Activated naive CD4-positive, alpha-beta T cell treated with anti-CD3 and anti-CD28 coated beads, Interleukin-2, amount 50 U/mL, for 72 hours (primary cell): ENCODE measurements at places on chromosomes 3 and 15.

- no peak for DNase-seq
Measured at GRCh38 chr3:29324180-29324651, 43.3 kb downstream of the RBMS3 start.

GRCh38 chr3:105676621-105677300, 192.1 kb downstream of the CBLB start:
- DNase-seq, result peak; percentile 32

GRCh38 chr3:50450209-50450921, 53.1 kb downstream of the CACNA2D2 start:
- peak; percentile 88 for DNase-seq

DNA sequence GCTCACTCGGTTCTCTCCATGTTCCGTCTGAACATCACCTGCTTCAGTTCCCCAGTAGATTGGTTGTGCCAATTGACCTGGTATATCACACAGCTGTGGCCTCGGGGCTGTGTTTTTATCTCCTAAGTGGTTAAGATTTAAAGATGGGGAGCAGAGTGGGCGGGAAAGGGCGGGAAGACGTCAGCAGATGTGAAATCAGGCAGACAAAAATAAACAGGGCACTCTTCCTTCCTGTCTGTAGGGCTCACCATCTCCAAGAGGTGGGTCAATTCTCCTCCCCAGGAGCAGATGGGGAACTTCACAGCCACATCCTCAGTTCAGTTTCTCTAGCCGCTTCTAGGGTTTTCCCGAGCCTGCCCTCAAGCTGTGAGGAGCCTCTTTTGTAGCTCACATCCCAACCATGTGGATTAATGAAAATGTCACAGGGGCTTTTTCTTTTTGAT, 26.8 kb upstream of the LIMD1 start:
- peak; percentile 68 for DNase-seq

DNA sequence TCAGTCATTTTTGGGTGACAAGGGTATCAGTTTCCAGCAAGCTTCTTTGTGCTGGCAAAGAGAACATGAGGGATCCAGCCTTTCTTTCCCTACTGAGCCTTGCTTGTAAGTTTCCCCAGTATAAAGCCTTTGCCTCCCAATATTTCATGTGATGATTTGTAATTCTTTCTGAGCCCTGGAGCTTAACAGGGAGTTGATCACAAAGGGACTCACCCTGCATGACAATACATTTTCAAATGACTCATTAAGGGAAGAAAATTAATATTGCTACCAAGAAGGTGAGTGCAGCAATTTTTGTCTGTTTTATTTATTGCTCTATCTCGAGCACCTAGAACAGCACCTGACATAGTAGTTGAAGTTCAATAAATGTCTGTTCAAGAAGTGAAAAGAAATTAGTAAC, 27.7 kb downstream of the OXSM start:
- no peak for DNase-seq

GRCh38 chr3:87218560-87218959, 8.5 kb upstream of the CHMP2B start:
- no peak for DNase-seq

DNA sequence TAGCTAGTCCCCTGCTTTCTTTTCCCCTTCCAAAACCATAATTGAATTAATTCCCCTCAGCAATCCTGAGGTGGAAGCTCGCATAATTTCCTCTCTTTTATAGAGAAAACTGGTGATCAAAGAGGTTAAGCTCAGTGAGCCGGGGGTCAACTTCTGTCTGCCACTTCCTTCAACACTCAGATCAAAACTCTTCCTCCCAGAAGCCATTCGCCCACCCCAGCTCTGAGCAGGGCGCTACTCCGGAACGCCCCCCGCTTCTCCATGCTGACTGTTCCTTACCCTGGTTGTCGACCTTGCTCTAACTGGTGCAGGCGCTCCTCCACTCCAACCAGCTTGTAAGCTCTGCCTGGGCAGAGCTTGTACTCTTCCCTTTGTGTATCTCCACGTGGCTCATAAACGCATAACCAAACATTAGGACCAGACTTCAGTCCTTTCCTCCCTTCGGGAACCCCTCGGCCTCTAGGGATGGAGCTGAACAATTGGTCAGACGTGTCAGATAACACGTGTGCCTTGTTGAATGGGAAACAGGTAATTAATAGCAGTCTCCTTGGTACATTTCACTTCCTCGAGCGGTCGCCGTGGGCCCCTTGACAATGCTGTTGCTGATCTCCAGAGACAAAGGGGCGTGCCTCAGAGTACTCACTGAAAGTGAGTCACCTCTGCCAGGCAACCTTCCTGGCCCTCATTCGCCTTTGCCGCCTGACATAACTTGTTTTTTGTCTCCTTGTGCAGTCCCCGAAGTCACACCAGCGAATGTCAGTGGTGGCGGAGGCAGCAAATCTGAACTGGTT, 71.8 kb downstream of the IL5RA start:
- no peak for DNase-seq

DNA sequence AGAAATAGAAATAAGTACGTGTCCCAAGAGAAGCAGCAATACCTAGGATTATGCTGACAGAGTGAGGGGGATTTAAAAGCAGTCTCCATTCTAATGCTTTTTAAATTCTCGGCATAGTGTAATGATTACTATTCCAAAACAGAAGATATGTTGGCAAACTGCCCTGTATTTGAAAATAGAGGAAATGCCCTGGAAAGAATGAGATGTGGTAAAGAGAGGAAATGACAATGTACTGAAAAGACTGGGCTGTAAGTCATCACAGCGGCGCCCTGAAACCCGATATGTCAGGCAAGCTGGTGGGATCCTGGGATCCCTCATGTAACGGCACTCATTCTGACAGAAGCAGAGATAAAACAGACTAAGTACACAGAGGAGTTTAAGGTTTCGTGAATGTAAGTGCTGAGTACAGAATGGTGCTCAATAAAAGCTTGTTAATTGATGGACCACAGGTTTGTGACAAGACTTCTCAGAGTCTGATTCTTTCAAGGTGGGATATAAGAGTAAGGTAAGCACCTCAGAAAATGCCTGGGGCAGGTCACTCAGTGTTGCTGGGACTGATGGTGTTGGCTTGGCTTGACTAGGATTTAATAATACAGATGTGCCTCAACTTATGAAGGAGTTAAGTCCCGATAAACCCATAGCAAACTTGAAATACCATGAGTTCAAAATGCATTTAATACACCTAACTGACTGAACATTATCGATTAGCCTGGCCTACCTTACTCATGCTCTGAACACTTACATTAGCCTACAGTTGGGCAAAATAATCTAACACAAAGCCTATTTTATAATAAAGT, 91.4 kb downstream of the NFKBIZ start:
- DNase-seq, result no peak

DNA sequence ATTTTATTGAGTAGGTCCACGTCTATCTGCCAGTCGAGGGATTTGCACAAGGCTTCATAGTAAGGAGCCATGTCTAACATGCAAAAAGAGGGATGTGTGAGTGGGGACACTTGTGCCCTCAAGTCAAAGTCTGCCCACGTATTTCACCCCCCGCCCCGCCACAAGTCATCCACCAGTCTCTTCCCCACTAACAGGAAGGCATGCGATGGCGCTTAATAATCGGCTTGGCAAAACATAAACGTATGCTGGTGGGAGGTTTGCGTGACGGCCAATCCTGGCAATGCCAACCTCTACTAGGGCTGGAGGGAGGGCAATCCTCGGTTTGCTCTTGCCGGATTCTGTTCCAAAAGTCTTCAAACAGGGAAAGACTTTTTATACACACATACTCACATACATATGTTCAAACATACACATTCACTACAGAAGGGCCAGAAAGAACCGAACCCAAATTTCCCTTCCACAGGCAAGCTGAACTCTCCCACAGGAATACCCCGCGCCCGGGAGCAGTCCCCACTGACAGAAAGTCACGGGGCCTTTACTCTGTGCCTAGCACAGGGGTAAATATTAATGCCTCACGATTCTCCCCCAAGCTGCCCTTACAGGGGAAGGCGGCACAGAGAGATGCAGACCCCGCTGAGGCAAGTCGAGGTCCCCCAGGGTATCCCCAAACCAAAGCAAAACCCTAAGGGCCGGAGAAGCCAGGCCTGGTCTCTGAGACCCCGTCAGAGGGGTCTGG, 675 bp downstream of the PSMD6 start:
- DNase-seq, result no peak

GRCh38 chr3:124643453-124643852, 86.8 kb upstream of the UMPS start:
- no peak for DNase-seq

- DNase-seq, result no peak
Measured at GRCh38 chr3:174710612-174711011, 148.5 kb upstream of the NAALADL2 start.

DNA sequence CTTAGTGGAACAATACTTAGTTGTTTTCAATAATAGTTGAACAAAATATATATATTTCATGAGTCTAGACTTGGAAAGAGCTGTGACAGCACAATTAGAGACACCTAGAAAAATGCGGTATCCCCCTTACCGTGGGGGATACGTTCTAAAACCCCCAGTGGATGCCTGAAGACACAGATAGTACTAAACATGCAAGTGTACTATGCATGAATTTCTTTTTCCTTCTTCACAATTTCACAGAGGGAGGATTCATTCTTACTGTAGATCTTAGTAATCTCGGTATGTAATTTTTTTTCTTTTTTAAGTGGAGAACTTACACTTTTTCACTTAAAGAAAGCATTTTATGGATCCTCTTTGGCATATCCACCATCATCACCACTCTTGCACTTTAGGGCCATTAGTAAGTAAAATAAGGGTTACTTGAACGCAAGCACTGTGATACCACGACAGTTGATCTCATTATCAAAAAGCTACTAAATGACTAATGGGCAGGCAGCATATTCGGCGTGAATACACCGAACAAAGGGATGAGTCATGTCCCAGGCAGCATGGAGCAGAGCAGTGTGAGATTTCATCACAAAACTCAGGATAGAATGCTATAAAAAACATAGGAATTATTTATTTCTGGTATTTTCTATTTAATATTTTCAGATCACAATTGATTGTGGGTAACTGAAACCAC, 72.3 kb upstream of the ZNF280D start:
- DNase-seq, result peak; percentile 14

GRCh38 chr3:72272356-72272755, 487.4 kb upstream of the PROK2 start:
- DNase-seq, result no peak

GRCh38 chr15:65979837-65980236, 110.5 kb downstream of the RAB11A start:
- no peak for DNase-seq

DNA sequence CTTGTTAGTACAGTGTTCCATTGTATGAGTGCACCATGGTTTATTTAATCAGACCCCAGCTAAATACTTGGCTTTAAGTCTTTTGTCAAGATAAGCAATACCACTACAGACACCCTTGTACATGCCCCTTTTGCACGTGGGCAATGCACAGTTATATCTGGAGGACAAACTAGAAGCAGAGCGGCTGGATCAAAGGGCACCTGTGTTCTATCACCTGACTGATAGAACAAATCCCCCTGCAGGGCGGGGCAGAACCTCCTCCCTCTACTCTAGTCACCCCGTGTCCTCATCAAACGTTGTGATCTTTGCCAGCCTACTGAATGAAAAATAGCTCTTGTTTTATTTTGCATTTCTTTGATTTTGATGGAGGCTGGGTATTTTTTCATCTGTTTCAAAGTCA, 314.9 kb downstream of the TLE3 start:
- no peak for DNase-seq

GRCh38 chr3:30848087-30848779, 46.2 kb downstream of the GADL1 start:
- DNase-seq, result no peak

DNA sequence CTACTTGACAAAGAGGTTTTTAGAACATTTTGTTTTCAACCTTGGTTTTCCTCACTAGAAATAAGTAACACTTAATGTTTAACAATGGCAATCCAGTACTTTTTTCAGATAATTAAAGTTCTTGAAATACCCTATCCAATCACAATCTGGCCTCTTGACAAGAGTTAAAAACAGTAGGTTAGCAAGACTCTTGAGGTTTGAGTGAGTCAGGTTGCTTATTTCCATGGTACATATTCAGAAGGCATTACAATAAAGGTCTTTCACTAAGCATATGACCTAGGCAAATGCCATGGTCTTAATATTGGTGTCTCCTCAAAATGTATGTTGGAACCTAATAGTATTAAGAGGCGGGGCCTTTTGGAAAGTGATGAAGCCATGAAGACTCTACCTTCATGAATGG, 5.6 kb downstream of the SUCNR1 start:
- DNase-seq, result no peak

- DNase-seq, result no peak
Measured at GRCh38 chr3:79461129-79461792, 306.5 kb downstream of the ROBO1 start.

DNA sequence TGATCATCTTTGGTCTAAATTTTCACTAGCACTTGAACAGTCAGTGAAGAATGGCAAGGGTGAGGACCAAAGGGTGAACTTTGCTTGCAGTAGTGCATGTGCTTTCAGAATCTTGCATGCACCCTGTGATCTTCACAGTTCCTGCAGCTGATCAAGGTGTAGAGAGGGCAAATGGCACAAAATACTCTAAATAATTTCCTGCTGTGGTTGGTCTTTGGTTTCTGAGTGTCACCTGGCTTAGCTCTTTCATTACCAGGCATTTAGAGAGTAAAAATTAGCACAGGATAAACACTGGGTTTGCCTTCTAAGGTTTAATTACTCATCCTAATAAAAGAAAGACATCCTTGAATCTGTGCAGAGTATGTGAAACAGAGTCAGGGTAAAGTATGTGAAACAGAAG, 11.4 kb downstream of the TIPARP start:
- no peak for DNase-seq
